H54 (cell line): ENCODE measurements at places on chromosomes 16 and 17.

DNA sequence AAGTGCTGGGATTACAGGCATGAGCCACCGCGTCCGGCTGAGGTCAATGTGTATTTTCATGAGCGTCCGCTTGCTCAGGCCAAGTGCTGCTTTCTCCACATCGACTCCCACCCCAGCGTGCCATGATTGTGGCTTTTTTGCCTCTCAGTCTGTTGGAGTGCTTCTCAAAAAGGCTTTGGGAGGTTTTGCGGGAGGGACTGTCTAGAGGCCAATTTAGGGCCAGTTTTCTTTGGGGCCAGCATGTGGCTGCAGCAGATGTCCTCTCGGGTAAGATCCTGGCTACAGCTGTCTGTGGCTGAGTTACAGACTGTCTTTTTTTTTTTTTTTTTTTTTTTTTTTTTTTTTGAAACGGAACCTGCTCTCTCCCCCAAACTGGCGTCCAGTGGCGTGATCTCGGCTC is 6.5 kb downstream of the C16orf90 start:
- DNase-seq: no peak

- no peak for DNase-seq
Observed at GRCh38 chr16:22216191-22216831, 10.2 kb downstream of the EEF2K start.

- peak; percentile 24 for DNase-seq
Observed at GRCh38 chr16:74309789-74310781, 13.5 kb downstream of the PSMD7 start.

DNA sequence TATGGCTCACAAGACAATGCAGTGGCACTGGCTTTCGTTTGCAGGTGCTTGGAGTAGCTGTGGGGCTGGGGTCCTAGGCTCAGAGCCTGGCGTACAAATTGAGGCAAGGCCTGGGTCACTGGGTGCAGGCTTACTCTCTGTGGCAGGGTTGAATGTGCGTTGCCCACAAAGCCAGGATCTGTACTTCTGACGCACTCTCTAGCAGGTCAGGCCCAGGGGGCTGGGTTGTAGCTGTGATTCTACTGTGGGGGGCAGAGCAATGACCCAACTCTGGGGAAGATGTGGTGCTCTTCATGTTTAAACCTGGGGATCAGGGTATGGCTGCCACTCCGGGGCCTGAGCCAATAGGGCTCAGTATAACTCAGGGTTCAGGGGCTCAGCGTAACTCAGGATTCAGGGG is 6.4 kb upstream of the PRSS21 start:
- DNase-seq: no peak

- no peak for DNase-seq
Observed at GRCh38 chr16:2845116-2845515, 12.9 kb downstream of the PRSS22 start.

DNA sequence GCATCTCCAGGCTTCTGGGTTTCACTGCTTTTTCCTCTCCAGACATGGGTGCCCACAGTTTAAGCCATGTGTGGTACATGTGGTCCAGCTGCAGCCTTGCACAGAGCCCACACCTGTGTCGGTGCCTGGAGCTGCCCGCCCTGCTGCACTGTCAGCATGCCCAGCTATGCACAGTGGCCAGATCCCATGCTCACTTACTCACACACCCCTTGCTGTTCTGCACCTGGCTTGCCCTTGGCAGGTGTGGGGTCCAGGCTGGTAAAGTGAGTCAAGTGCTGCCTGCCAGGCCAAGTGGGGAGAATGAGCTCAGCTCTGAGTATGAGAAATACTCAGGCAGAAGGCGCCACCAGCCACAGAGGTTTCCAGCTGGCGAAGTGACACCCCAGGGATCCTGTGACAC is 739.9 kb downstream of the CDH11 start:
- no peak for DNase-seq

GRCh38 chr16:74051-74746 is 1.8 kb upstream of the RHBDF1 start:
- DNase-seq: no peak

DNA sequence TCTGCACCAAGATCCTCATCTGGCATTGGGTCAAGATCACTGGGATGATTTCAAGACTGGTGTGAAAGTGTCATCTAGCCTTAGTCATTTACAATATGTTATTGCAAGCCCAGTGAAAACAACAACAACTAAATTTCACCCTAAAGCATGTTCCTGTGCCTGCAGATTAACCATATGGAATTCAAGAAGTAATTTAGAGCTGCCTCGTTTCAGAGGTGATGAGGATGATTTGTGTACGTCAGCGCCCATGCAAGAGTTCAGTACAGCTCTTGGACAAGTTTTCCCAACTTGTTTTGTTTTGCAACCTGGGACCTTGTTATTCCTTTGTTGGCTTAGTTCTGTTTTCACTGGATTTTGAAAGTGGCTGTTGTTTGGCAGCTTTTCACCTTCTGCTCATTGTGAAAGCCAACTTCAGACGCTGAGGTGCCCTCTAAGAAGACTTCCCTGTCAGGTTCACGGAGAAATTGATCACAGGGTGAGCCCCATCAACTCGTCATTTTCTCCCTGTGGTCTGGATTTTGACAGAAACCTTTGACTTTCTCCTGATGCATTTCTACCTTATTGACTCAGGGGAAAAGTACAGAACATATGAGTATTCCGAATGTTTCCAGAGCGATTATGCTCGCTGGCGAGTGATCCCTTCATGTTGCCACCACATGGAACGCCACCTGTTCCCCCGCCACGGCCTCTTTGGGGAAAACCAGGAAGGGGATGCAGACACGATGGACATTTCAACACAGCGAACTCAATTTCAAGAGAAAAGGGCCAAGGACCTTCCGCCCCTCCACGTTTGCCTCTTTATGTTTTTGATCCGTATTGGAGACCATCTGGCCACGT is 85.6 kb downstream of the FOXL1 start:
- DNase-seq: no peak

GRCh38 chr17:42791948-42792347 is 6.6 kb downstream of the COA3 start:
- no peak for DNase-seq

DNA sequence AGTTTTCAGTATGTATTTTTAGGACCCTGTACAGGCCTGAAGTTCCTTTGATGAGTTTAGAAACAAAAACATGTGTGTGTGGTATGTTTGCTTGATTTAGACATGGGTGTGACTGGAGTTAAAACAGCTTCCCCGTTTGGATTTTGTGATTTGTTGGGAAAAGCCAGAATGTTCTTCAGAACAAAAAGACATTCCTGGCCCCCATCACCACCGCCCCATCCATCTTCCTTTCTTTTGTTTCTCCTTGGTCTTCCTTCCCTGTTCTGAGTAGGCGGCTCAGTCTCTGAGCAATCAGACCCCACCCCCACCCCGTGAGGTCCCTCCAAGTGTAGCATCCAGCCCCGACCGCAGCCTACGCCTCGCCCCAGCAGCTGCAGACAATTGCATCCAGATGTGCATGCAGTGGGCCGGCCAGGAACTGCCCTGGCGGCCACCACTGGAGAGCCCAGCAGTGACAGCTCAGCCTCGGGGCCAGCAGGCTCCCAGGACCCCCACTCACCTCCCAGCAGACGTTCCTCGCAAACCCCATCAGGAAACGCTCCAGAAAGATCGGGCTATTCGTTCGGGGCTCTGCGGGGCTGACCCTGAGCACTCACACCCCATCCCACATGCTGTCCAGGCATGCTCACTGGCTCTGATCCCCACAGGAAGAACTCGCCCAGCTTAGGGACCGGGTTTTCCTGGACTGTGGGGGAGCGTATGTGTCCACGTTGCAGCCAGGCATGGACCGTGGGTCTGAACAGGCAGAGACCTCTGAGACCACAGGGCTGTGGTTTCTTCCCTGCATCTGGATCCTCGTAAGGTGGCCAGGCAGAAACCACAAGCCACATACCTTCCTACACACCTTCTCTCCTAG is 99.8 kb upstream of the CDH5 start:
- no peak for DNase-seq

DNA sequence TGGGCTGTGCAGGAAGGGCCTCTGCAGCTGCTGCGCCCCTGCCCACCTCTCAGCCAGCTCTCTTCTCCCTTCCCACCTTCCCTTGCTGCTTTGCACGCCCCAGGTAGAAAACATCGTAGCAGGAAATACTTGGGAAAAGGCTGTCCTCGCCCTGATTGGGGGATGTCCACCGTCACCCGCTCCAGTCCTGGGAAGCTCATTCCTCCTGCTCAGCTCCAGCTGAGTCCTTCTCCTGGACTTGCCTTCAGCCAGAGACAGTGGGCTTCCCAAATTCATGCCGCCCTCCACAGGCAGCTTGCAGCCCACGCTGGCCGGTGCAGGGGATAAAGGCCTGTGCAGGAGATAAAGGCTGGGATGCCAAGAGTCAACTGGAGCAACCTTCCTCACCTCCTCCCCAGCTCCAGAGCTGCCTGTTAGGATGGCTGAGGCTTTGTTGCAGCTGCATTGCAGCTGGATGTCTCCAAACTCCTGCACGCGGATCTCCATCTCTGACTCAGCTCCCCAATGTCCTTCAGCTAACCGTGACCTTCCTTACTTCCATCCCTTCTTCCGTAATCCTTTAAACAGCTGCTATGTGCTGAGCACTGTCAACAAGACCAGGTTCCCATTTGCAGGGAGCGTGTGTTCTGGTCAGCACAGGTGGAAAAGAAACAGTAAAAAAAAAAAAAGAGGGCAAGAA is 402.0 kb upstream of the TNRC6C start:
- DNase-seq: no peak

- DNase-seq: no peak
Observed at GRCh38 chr17:65407017-65407416, 154.4 kb downstream of the AXIN2 start.

GRCh38 chr16:50884066-50884860 is 142.4 kb downstream of the CYLD start:
- peak; percentile 40 for DNase-seq

DNA sequence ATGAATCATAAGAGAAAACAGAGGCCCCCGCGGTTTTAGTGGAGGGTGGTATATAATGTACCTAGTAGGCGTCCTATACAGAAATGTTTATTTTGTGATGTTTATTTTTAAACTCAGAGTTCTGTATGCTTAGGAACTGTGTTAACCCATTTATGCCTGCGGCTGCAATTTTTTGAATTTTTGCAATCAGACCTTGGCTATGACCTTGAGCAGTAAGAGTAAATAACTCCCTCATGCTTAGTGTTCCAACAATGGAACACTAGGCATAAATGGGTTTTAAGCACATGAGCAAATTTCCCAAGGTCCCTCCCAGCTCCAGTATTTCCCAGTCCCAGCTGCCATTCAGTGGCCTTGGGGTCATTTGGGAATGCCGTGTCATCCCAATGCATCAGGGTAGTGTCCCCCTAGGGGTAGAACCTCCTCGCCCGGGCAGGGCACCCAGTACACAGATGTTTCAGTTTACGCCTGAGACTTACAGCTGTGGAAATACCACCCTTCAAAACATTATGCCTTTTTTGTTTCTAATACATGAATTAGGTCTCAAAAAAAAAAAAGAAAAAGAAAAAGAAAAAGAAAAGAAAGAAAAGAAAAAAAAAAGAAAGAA is 605.8 kb upstream of the CDH11 start:
- DNase-seq: no peak

GRCh38 chr17:37744633-37744927 is 279 bp downstream of the HNF1B start:
- DNase-seq: no peak

DNA sequence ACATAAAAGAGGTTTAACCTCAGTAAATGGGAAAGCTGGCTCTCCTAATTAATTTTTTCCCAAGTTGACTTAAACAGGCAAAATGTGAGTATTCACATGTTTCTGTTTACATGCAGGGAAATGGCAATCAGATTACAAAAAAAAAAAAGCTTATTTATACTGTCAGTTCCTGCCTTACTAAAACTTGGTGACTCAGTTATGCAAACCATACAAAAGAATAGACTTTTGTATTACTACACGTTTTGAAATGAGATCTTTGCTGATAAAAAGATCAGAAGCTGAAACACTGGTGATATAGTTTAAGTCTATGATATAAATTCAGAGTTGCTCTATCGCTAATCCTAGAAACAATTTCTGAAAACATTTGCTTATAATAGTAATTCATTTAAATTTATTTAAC is 9.4 kb upstream of the KCNJ2 start:
- DNase-seq: no peak

GRCh38 chr16:64012166-64012565 is 1109.7 kb downstream of the CDH11 start:
- DNase-seq: no peak

DNA sequence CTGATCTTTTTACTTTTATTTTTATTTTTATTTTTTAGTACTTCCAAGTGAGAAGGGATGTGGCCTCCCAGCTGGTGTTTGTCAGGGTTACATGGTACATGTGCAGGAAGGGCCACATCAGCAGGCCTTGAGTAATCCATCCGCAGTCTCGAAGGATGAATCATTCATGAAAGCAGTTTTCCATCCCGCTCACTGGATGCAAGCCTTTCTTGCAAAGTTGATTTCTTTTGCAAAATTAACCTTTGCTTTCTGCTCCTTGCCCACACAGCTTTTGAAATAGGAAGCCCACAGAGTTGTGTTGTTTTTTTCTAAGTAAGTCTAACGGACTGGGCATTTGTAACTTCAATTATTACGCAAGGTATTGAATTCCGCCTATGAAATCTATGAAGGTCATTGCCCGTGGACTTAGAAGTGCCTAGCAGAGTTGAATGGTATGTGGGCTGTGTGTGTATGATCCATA is 157.4 kb downstream of the PRKCA start:
- peak; percentile 74 for DNase-seq

GRCh38 chr16:22190776-22191531 is 15.1 kb upstream of the EEF2K start:
- DNase-seq: peak; percentile 77

DNA sequence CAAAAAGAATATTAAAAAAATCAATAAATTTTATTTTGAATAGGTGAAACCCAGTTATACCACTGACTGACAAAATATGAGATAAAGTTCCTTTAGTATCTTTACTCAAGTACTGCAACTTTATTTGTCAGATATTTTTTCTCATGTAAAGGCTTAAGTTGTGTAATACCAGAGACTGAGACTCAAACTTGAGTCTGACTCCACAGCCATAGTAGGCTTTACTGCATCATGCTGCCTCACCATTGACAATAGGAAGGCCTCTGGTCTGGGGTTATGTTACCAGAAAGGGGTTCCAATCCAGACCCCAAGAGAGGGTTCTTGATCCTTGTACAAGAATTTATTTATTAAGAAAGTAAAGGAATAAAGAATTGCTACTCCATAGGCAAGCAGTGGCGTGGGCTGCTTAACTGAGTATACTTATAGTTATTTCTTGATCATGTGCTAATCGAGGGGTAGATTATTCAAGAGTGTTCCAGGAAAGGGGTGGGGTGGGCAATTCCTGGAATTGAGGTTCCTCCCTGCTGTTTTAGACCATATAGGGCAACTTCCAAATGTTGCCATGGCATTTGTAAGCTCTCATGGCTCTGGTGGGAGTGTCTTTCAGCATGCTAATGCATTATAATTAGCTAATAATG is 187.4 kb upstream of the WSB1 start:
- no peak for DNase-seq

DNA sequence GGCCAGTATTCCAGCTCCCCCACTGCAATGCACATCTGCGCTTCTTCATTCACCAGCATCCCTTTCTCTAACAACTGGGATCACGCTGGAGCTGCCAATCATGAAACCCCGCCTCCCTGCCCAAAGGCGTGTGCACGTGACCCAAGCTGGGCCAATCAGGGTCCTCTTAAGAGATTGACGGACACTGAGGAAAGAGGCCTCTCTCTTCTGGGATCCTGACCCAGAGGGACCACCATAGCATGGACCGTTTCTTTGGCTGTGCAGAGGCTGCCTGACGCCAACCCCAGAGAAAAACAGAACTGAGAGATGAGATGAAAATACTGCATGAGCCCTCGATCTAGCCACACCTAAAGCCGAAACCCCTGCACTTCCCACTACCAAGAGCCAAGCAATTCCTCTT is 32.0 kb downstream of the COTL1 start:
- DNase-seq: no peak

GRCh38 chr17:51342257-51342656 is 81.9 kb downstream of the UTP18 start:
- DNase-seq: no peak

- no peak for DNase-seq
Observed at GRCh38 chr17:42670789-42671657, 5.8 kb downstream of the PLEKHH3 start.
